ENCODE measurements at places on chromosomes 12 and 14.
A peak's percentile ranks its signal among the peaks of the same experiment; 100 is the strongest.

GRCh38 chr12:50936821-50937530 is 15.4 kb upstream of the HIGD1C start:
- no peak for DNase-seq

- no peak for DNase-seq
Observed at GRCh38 chr12:1851151-1851701, 30.9 kb downstream of the LRTM2 start.

DNA sequence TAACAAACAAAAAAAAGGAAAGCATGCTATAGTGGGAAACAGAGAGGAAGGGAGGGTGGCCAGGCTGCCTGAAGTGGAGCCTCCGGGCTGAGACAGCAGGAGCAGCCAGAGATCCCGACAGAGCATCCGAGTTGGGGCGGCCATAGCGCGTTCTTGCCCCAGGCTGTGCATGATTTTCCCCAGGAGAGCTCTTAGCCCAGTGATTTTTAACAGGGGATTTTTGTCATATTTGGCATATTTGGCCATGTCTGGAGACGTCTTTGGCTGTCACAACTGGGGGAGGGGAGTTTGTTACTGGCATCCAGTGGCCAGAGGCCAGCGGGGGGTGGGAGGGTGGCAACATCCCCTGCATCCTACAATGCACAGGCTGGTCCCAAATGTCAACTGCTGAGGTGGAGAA is 23.6 kb downstream of the BDKRB1 start:
- DNase-seq: no peak

DNA sequence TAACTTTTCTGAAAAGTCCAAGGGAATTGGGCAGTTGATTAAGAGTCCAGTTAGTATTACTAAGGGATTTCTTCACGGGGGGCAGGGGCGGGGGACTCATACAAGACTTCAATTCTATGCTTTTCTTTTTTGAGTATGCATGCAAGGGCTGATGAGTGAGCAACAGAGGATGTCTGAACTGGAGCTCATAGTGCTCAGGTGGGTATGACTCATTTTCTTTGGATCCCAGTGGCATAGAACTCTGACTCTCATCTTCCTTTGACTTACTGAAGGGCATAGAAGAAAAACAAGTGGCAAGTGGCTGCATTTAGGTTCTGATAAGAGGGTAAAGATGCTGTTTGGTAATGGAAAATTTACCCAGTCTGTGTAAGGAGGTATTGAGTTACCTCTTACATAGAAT is 749.2 kb downstream of the NOVA1 start:
- DNase-seq: no peak

GRCh38 chr12:47021298-47021697 is 58.1 kb upstream of the PCED1B start:
- DNase-seq: no peak

DNA sequence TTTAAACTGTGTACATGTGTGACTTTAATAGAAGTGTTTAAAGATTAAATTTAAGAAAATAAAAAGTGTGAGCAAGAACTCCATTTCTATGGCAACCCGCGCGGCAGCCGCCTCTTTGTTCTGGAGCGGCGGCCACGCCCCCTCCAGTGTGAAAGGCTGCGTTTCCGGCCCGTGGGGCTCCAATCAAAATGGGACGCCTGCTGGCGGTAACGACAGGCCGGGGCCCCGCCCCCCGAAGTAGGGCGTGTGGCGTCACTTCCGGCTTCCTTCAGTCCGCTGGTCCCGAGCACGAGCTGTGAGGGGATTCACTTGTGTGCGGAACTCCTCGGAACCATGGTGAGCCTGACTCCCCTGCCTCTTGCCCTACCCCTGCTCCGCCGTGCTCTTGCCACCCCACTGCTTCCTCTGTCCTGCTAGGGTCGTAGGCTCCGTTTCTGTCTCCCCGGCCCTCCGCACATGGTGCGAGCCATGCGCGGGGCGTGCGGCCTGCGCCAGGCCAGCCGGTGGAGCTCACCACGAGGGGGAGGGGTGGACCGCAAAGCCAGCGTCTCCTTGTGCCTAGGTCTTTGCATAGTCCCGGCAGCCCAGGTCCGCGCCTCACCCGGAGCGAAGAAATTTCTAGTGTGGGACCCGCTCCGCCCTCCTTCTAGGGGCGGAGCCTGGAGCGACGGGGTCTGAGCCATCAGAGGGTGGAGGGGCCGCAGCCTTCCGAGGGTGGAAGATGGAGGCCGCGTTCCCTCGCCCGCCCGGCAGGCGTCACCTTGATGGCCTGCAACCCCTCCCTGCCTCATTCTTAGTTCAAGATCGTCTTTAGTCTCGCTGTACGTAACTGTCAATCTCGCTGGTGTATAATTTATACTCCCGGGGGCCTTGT is at the start of gene CCT2:
Gene CCT2, plus strand, starts transcription at position 271 of the 874 bp plus-strand sequence. Its CDS starts 63 bp downstream, at position 334.
- peak; percentile 95 for DNase-seq

DNA sequence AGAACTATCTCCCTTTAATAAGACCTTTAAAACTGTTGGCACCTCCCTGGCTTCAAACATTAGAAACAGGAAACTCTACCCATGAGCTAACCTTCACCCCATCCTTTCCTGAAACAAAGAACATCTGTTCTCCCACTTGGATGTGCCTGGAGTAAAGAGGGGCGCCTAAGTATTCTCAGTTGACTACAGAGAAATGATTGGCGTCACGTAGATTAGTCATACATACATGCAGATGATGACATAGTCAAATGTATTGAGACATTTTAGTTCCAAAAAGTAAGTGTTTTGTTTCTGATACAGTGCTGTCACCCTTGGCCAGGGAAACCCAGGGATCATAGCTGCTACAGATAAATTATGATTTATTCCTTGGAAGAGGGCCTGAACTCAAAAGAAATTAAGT is 260.0 kb upstream of the PLEKHG7 start:
- DNase-seq: no peak

GRCh38 chr14:41606532-41607303 is at the start of gene LRFN5:
LRFN5 (plus strand) TSS chr14:41606876.
- no peak for DNase-seq

DNA sequence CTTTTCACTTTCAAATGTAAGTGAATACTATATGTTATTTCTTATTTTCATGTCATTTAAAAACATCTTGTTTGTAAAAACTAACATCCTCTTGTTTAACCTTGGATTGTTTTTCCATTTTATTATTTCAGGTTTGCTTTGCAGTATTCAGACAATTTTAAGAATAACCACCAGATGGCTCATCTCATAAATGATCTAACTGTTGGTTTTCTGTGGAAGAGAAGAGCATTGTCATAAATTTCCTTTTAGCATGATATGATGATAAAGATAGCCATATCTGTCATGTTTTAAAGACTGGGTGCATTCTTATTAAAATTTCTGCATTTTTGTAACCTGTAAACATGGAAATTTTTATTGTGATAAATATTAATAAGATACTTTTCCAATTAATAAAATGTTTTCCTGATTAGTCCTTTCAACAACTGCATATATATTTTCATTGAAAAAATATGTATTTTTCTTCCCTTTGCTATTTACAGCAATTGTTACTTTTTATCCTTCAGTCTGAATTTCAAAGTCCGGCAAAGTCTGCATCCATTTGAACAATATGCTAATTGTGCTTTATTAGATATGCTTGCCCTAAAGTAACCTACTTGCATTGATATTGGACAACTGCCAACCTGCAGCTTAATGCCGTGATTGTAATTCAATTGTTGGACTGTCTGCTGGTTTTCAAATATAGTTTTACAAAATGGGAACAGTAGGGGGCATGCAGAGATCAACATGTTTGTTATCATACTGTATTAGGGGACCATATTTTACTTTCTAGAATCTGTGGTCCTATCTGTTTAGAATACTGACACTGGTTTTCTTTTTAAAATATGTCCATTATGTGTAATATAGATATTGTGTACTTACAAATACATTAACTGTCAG is 163.4 kb downstream of the GARIN6 start:
- DNase-seq: no peak

DNA sequence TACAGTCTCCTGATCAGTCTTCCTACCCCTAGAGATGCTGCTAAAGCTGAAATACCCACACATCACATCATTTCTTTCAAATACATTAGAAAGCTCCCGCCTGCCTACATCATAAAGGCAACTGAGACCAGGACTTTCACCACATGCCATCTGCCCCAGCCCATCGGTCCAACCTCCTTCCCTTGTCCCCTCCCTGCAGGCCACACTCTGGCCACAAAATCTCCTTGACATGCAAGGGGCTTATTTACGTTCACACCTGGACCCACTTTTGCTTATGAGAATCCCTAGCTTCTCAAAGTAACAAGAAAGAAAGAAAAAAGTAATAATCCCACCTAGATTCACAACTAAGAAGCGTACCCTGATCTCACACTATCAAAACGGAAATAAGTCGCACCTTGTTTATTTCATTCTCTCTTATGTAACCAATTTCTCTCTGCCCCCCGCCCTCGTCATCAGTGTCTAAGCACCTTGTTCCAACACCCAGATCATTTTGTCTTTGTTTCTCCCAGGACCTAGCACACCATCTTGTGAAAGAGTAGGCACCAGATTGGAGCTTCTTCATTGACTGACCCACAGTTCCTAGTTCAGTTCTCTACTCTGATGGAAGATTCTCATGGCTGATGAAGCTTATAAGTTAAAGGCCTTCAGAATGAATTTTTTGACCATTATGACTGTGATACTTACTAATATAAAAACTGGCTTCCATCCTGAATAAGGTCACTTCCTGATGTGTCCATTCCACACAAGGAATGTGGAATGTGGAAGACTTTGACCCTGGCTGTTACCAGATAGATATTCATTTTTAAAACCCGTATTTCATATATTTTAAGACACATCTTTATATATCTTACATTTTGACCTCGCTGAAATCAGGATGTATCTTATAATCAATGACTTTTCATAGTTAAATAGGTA is 7.7 kb downstream of the WSB2 start:
- DNase-seq: no peak

GRCh38 chr12:124323771-124324530 is 29.1 kb downstream of the RFLNA start:
- no peak for DNase-seq

GRCh38 chr12:4856596-4856995 is 53.1 kb upstream of the KCNA1 start:
- DNase-seq: no peak

GRCh38 chr14:31204593-31205534 is 2.7 kb downstream of the HECTD1 start:
- DNase-seq: no peak

GRCh38 chr14:87066221-87066817 is 926.7 kb downstream of the GALC start:
- DNase-seq: no peak

DNA sequence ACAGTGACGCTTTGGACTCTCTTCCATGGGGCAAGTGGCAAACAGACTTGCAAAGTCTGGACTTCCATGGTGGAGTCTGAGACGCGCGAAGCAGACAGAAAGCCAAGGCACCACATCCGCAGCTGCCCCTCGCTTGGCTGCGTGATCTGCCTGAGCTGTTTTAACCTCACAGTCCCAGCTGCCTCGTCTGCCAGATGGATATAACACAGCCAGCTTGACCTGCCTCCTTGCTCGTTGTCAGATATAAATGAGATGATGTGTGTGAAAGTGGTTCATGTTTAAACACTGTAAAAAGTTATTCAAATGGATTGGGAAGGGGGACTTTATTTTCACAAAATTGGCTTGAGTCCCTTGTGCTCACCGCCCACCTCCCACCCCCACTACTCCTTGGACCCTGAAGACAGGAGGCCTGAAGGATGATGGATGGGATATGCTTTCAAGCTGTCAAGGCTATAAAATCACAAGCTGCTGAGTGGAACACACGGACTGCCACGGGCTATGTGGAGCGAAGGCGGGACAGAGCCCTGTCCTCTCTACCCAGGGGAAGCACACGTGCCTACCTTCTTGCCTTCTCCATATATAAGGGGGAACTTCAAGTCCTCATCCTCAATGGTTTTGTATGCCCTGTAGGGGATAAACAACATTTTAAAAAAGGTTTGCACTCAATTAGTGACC is 226.9 kb downstream of the MON2 start:
- no peak for DNase-seq

DNA sequence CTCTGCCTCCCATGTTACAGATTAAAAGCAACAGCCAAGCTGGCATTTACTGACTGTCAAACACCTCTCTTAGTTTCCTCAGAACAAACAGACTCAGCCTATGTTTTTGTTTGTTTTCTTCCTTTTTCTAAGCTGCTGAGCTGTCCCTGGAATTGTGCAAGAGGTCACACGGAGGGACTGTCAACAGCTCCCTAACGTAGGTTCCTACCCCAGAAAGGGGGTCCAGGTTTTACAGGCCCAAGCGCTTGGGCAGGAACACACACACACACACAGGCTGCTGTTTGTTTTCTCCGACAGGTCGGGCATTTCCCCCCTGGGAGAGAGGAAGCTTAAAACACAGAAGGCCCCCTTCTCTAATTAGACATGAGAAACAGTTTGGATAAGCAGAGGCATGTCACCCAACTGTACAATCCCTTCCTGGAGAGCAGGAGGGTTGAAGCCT is 739.6 kb upstream of the TBX3 start:
- DNase-seq: no peak

Measured in stimulated activated CD4-positive, alpha-beta T cell treated with anti-CD3 and anti-CD28 coated beads, TNF-alpha, amount 100 ng/mL, for 4 hours (primary cell).